Stimulated activated CD8-positive, alpha-beta memory T cell treated with anti-CD3 and anti-CD28 coated beads, Interleukin-12 subunit alpha, Interleukin-12 subunit beta, amount 100 ng/mL, for 4 hours (primary cell): ENCODE measurements at places on chromosomes 2 and 18.

DNA sequence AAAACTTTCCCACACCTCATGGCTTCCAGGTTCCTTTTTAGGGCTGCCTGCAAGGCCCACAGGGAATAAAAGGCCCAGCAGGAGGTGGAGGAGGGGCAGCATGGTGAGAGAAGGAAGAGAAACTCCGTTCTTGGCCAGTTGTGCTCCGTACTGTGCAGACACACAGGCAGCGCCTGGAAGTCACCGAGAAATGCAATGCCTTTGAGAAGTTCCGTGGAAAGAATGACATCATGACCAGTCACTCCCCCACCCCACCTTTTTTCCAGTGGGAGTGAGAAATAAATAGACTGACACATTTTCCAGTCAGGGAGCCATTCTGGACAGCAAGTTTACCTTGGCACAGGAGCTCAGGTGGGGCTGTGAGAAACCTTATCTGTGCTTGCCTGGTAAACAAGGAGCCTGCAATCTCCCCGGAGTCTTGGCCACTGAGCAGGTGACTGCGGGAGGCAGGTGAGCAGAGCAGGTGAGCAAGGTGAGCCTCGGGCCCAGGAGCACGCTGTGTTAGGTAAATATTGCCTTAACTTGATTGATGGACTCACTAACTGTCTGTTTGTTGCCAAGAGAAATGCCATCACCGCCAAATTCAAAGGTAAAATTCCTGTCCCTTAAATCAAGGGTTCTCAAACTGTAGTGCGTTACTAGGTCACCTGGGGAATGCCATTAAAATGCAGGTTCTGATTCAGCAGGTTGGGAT lies 13.5 kb upstream of the LBH start:
- DNase-seq = no peak

GRCh38 chr2:55063713-55064323 lies 13.6 kb upstream of the RTN4 start:
- DNase-seq = no peak

DNA sequence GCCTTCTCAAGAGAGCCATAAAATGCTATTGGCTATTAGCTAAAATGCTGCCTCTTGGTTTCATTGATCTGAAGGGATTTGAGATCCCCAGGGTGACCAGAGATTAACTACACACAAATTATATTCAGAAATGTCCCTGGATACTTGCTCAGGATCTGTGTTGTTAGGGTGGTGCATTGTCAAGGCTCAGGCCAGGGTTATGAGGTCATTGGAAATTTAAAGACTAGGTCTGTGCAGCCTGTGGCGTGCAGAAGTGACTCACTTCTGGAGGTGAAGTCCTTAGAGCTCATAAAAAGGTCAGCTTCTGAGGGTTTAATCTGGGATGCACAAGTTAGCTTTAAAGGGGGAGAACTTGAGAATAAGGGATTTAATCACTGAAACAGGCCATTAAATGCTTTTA lies 23.5 kb downstream of the LRRTM1 start:
- DNase-seq = no peak

DNA sequence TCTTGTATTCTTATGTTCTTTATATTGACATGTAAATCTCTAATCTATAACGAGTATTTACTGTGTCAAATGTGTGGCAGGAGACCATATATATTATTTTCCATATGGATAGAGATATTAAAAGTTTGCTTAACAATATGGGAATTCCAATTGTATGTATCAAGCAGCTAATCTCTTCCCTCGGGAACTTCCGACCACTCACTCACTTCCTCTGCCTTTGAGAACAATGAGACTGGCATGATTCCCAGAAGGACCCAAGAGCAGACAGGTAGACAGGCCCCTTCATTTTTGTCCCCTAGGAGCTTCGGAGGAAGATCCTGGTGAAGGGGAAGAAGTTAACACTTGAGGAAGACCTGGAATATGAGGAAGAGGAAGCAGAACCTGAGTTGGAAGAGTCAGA lies 24.1 kb downstream of the PLCD4 start:
- no peak for DNase-seq

GRCh38 chr2:5766056-5766455 lies 73.9 kb downstream of the SOX11 start:
- no peak for DNase-seq

DNA sequence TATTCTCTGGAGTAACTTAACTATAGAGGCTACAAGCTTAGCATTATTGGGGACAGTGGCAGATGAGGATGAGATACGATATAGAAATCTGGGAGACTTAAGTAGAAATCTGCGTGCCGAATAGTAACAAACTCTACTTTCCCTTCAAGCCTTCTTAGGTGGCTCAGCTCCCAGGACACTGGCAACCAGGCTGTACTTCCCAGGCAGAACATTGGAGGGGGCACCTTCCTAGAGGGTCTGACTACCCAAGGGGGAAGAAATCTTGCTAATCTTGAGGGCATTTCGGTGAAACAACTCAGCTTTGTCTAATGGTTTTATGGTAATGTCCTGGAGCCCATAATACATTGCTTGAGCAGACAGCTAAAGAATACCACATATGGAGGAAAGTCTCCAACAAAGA lies 126.2 kb upstream of the DTNA start:
- no peak for DNase-seq

GRCh38 chr18:79809482-79810192 lies 11.9 kb downstream of the KCNG2 start:
- no peak for DNase-seq

DNA sequence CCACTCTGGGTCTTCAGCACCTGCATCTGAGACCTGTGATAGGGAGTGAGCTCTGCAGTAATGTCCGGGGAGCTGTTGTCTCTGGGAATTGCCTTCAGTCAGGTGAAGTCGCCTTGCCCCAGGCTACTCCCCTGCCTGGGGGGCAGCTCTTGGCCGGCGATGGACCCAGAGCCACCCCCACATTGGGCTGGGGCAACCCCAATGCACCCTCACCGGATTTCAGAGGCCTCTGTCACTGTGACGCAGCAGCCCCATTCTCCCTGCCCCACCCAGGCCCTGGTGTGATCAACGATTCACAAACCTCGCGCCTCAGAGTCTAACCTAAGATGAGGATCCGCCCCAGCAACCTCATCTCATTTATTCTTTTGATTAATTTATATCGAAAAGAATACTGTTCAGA lies 303.6 kb downstream of the NDUFA10 start:
- DNase-seq = no peak

- no peak for DNase-seq
These were observed 42.1 kb downstream of the HDLBP start for GRCh38 chr2:241273210-241274020.

DNA sequence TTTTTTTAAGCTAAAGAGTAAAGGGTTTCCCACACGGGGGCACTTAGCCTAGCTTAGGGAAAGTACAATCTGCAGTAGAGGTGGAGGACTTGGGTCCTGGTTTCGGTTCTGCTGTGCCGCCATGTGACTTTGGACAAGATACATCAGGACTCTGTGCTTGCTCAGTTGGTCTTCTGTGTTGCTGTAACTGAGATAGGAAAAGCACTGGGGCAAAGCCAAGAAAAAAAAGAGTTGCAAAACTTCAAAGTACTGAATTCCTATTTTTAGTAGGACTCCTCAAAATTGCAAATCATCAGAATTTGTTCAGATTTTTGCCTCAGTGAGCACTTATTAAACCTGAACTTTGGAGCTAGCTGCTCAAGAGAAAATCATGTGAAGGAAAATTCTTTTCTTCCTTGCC lies 96.3 kb upstream of the STON1 start:
- DNase-seq = no peak

DNA sequence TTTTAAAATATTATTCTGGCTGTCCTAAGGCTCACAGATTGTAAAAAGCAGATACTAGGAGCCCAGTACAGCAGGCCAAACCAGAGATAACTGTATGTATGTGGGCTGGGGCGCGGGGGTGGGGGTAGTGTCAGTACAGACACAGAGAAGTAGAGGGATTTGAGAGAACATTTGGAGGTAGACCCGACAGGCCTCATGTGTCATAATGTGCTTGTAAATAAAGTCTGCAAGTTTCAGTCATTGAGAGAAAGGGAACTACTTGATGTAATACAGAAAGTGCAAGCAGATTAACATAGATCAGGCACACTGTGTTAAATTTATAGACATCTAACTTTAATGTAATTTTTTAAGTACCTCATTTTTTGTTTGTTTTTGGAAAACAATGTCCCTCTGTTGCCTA lies 7.4 kb upstream of the POLI start:
- DNase-seq = no peak

- DNase-seq = no peak
These were observed 247.8 kb upstream of the SESTD1 start for GRCh38 chr2:179512281-179513035.

DNA sequence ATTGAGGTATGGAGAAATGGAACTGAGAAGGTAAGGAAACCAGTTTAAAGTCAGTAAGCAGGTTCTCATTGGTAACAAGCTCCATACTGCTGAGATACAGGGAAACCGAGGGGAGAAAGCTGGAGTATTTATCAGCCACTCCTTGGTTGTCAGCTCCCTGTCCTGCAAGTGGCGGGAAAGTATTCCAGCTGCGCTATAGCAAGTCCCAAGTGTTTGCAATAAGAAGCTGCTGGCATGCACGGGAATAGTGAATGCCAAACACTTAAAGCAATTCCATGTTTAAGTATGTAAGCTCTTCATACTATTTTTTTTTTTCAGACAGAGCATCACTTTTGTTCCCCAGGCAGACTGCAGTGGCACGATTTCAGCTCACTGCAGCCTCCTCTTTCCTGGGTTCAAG lies 1601.1 kb downstream of the SUCLG1 start:
- no peak for DNase-seq

DNA sequence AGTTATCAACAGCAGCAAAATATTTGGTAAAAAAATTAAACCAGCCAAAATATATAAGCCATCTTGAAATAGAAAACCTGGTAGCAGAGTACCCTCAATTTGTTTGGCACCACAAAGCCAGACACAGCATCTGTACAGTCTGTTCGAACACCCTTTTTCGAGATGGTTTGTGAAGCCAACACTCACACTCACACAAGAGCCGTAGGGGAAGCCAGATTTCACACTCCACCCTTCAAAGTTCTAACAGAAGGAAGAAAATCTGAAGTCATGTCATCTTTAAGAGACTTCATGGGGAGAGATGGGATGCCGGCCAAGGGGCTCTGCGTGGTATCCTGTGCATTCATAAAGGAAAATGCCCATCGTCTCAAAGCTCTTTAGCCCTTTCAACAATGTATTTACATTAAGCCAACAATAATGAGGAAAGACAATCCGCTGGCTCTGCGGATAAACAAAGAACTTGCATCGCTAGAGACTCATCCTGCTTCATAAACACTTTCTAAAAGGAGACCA lies 451.5 kb upstream of the CHST9 start:
- DNase-seq = no peak

GRCh38 chr18:73688851-73689711 lies 458.6 kb downstream of the FBXO15 start:
- DNase-seq = no peak

- DNase-seq = no peak
These were observed 69.4 kb upstream of the ODC1 start for GRCh38 chr2:10517351-10518043.

GRCh38 chr2:105647731-105648130 lies 97.0 kb upstream of the NCK2 start:
- DNase-seq = no peak

DNA sequence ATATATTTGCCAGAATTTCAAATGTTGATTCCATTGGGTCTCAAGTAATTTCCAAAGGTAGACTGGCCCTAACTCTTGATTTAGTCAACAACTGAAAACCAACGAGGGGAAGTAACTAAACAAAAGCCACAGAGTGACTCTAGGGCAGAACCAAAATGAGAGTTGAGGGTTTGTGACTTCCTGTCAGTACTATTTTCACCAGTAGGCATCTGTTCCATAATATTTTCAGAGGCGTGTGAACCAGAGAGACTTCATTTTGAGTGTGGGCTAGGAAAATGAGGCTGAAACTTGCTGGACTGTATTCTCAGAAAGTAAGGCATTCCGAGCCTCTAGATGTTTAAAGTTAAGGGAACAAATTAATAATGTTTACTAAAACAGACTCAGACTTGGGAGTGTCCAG lies 70.6 kb downstream of the GDF7 start:
- DNase-seq = no peak

DNA sequence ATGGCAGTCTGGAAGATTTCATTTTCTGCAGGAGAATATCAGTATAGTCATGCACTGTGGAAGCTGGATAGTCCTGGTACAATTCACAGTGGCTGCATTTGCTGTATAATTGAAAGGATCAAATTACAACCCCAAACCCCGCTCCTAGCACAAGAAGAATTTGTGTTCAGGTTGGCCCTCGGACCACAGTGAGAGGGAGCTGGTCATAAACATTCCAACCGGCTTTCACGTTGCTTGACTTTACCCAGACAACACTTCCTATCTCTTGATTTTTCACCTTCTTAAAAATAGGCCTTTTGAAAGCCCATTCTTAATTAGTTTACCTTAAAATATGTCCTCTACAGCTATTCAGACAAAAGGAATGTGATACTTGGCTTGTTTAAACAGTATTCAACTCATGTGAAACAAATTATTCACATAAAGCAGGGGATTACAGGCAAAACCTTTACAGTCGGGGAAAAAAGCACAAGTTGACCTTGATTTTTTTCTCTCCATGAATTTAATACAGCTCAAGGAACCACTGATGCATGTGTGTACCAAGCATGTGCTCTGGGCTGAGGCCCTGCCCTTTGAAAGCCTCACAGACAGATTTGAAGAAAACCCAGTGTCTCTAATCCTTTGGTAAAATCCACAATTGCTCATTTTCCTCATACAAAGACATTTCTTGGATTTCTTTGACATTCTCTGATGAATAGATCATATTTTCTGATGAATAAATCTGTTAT lies 143.0 kb upstream of the SOX11 start:
- no peak for DNase-seq

DNA sequence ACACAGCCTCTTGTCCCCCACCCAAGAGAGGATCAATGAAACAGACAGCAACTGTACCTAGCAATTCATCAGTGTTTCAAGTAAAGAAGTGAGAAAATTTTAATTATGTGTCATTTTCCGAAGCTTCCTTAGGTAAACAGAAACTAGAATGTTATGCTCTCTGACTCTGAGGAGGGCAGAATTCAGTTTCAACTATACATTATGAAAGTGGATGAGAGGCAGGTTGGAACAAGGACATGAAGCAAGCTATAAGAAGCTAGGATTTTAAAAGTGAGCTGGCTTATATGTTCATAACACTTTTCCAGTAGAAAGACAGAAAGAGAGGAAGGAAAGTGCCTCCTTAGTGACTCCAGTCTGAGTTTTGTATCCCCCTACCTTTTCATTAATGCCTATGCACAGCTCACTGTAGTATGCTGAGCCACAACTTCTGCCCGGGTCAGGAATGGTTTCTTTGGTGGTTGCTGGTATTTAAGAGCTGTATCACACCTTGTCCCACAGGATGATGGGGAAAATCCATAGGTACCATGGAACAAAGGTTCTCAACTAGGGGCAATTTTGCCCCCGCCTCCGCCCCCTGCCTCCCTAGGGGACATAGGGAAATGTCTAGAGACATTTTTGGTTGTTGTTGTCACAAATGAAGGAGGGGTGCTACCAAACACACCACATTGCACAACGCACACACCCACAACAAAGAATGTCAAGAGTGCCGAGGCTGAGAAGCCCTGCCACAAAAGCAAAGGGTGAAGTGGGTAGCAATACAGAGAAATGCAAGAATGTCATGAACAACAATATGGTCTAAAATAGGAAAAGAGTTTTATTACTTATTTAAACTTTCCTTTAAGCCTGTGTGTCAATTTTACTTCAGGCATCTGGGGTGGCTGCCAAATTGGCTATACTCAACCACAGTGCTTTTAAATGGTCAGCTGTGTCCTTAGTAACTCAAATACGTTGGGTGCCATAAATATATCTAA lies 161.0 kb upstream of the ZFP36L2 start:
- DNase-seq = no peak

- no peak for DNase-seq
These were observed 115.3 kb upstream of the ITGB6 start for GRCh38 chr2:160315337-160315736.
